Femur (tissue), 1 donor: ENCODE measurements at places on chromosomes 4 and X.

DNA sequence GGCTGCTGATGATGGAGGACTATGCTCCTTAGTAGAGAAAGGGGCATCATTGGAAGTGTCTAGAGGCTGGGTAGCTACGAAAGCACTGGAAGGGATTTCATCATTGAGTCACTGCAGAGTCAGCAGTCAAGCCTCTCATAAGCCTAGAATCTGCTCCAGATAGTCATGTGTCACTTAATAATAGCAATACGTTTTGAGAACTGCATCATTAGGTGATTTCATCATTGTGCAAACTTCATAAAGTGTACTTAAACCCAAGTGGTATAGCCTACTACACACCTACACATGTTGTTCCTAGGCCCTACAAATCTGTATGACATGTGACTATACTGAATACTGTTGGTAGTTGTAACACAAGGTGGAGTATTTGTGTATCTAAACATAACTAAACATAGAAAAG lies 165.6 kb downstream of the PTTG2 start:
- no peak for DNase-seq

- no peak for DNase-seq
These were observed 18.6 kb upstream of the ZIC3 start for GRCh38 chrX:137547291-137547690.

GRCh38 chr4:103370336-103370735 lies 172.2 kb upstream of the CENPE start:
- DNase-seq = no peak

- DNase-seq = no peak
These were observed 63.0 kb upstream of the ZXDB start for GRCh38 chrX:57528670-57529255.

DNA sequence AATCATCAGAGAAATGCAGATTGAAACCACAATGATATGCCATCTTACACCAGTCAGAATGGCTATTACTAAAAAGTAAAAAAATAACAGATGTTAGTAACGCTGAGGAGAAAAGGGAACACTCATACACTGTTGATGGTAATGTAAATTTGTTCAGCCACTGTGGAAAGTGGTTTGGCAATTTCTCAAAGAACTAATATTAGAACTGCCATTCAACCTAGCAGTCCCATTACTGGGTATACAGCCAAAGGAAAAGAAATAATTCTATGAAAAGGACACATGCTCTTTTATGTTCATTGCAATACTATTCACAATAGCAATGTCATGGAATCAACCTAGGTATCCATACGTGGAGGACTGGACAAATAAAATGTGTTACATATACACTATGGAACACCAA lies 566.3 kb downstream of the STPG2 start:
- no peak for DNase-seq

GRCh38 chr4:8250227-8250626 lies 19.3 kb upstream of the HTRA3 start:
- no peak for DNase-seq

DNA sequence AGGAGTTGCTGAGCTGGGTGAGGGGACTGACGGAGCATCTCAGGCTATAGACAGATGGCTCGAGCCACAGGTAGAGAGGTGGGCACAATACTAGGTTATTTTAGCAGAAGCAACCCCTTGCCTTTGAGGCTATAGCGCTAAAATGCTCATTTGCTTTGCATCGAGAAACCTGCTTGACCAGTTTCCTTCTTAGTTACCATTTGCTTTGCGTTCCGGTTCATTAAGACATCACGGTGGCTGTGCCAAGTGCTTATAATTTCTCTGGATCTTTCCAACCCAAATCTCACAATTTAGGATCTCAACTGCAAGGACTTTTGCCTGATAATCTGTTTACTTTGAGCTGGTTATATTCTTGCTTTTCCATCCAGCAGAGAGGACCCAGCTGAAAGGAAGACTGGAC lies 40.8 kb downstream of the DLG3 start:
- no peak for DNase-seq

- DNase-seq = no peak
These were observed 98.2 kb downstream of the FRYL start for GRCh38 chr4:48681856-48682255.

- DNase-seq = no peak
These were observed 63.4 kb downstream of the DCUN1D4 start for GRCh38 chr4:51906167-51906958.

DNA sequence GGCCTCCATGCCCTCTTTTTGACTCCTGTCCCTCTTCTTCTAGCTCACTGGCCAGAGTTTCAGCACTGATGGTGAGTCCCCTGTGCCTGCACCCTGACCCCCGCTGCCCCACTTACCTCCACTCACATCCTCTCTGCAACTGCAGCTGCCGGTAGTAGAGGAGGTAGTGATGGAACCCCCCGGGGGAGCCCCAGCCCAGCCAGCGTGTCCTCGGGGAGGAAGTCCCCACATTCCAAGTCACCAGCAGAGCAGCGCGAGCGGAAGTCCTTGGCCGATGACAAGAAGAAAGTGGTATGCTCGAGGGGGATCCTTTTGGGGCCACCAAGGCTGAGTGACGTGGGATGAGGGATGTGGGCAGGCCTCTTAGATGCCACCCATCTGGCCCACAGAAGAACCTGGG lies 5.8 kb downstream of the ARAF start:
- DNase-seq = no peak

DNA sequence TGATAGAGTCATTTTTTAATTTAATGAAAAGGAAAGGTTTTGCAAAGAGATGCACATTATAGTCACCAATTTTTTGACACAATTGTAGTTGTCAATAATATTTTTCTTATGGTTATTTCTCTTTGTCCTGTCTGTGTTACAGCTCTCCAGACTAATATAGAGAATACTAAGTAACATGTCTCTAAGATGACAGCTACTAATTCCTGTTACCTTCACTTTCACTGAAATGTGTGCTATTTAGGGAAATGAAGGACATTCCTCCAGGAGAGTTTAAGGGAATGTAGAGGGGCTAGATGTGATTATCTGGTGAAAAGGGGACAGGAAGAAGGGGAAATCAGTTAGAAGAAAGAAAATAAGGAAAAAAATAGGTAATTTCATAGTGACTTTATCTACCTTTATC lies 1.4 kb downstream of the KLHL5 start:
- no peak for DNase-seq

GRCh38 chr4:100075486-100076270 lies 114.6 kb downstream of the DDIT4L start:
- DNase-seq = no peak

DNA sequence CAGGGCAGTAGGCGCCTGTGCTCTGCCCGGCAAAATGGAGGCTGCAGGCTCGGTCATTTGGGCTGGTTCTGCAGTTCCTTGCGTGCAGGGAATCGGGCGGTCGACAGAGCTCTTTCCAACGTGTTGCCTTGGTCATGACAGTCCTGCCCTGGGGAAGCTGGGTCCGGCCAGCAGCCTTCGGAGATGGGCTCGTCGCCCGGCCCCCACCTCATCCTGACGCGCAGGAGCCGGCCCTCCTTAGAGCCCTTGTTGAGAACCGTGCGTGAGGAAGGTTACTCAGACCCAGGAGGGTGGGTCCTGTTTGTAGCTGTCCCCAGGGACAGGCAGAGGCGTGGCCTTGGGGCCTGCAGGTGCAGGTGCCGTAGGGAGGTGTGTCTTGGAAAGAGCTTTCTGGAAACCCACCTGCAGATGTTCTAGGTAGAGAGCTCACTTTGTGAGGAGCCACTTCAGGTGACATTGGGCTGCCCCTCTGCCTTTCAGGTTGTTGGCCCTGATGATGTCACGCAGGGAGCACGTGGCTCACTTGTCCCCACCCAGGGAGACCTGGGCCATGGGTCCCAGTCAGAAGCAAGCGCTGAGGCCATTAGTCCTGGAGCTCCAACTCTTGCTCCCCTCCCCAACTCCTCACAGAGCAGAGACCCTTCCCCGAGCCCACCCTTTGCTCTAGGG lies 15.2 kb upstream of the HGFAC start:
- no peak for DNase-seq

- no peak for DNase-seq
These were observed 63.1 kb upstream of the SPP1 start for GRCh38 chr4:87912164-87913004.

GRCh38 chrX:33741807-33742206 lies 390.3 kb downstream of the FAM47A start:
- DNase-seq = no peak

GRCh38 chrX:140918398-140919038 lies 83.9 kb upstream of the SPANXB1 start:
- DNase-seq = peak; percentile 26

DNA sequence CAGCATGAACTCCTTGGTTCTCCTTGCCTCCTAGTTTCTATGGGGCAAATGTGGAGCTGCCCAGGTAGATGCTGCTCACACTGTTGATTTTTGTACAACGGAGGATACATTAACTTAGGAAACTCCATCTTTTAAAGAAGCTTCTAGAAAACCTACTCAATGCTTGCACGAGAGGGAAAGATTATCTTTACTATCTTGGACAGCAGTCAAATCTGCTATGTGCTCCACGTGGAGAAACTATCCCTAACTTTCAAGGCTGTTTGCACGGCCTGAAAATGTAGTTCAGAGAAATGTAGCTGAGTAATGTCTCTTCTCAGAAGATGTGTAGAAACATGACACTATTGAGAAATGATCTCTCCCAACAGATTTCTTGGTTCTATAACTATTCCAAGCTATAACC lies 1530.9 kb upstream of the PABPC4L start:
- no peak for DNase-seq

DNA sequence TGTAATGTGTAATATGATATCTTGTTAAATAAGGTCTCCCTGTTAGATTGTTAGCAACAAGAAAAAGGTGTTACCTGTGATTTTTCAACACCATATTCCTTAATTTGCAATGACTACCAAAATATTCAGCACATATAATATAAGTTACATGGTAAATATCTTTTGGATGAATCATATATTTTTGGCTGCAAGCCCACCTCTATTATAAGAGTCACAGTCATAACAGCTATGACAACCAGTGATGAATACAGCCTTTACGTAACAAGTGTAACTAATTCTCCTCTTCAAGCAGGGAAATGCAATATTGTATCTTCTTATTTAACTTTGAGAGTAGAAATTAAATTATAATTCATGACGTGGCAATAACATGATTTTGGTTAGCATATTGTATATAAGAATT lies 187.0 kb downstream of the NLGN4X start:
- DNase-seq = no peak

DNA sequence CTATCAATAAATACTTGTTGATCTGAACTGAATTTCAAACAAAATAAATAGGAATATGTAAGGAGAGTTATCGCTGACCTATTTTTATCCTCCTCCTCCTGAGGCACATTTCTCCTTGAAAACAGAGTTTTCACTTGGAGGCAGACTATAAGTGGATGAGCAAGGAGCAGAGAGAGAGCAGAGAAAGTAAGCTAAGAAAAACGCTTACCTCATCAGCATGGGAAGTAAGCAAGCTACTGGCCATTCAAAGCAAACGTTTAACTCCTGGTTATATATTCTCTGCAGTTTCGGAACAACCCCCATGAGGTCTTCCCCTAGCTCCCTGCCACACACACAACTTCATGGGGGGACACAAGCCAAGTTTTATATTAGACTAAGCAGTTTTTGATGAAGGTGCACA lies 13.2 kb downstream of the ZDHHC9 start:
- no peak for DNase-seq

GRCh38 chr4:36249610-36250009 lies 5.3 kb upstream of the ARAP2 start:
- DNase-seq = no peak

DNA sequence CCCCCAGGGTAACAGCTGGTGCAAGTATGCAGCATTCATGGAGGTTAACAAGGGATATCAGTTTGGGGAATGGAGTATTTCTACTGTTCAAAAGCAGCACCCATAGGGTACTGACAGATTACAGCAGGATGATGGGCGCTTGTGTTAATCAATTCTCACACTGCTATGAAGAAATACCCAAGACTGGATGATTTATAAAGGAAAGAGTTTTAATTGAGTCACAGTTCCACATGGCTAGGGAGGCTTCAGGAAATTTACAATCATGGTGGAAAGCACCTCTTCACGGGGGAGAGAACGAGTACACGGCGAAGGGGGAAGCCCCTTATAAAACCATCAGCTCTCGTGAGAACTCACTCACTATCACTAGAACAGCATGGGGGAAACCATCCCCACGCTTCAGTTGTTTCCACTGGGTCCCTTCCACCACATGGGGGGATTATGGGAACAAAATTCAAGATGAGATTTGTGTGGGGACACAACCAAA lies 64.1 kb downstream of the TNIP2 start:
- no peak for DNase-seq

- DNase-seq = no peak
These were observed 185.6 kb downstream of the RAP1GDS1 start for GRCh38 chr4:98446499-98447375.

DNA sequence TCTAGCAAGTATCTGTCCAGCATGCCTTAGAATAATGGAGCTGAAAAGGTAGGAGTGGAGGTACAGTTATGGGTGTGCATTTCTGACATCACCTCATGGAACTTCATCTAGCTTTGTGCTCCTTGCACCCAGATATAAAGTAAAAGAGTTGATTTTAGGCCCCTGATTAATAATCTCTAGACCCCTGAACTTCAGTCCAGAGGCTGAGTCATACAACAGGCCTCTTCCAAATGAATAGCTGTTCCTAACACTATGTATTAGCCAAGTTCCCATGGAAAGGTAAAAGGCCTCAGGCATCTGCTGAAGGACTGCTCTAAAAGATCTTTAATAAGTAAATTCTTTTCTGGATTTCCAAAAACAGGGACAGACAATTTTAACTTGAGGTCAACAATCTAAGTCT lies 16.2 kb downstream of the TBC1D9 start:
- DNase-seq = no peak

GRCh38 chr4:29113960-29114359 lies 1606.2 kb upstream of the PCDH7 start:
- no peak for DNase-seq

- no peak for DNase-seq
These were observed 33.9 kb upstream of the BLTP1 start for GRCh38 chr4:122118243-122118642.

DNA sequence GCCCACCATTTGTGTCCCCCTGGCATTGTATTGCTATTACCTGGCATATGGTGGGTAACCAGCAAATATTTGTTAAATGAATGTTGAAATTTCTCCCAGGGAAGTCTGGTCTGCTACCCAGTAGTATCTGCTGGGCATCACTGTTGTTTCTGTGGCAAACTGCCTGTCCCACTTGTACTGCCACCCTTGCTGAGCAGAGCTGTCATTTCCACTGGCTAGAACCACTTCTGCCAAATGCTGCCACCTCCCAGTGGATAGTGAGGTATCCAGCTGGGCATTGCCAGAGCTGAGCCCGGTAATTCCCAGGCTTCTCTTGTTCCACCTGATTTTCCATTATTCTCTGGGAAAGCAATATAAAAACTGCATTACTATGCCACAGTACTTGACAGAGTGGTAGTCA lies 186.7 kb upstream of the NOCT start:
- DNase-seq = no peak

- DNase-seq = no peak
These were observed 74.4 kb downstream of the TMA16 start for GRCh38 chr4:163568843-163569242.

DNA sequence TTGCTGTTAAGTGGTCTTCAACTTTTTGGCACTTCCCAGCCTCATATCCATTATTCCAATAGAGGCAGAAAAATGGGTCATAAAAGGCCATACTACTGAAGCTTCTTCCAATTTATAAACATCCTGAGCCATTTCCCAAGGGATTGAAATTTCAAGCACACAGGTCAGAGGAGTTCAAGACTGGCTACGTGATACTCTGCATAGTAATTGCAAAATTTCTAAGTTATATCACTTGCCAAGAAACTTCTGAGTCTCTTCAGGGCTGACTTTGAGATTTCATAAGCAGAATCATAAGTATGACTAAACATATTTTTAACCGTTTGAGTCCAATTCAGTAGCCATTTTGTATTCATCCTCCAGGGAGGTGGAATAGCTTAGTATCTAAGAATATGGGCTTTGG lies 75.6 kb upstream of the RXFP1 start:
- DNase-seq = no peak
